ENCODE measurements at places on chromosomes 12 and 14.

DNA sequence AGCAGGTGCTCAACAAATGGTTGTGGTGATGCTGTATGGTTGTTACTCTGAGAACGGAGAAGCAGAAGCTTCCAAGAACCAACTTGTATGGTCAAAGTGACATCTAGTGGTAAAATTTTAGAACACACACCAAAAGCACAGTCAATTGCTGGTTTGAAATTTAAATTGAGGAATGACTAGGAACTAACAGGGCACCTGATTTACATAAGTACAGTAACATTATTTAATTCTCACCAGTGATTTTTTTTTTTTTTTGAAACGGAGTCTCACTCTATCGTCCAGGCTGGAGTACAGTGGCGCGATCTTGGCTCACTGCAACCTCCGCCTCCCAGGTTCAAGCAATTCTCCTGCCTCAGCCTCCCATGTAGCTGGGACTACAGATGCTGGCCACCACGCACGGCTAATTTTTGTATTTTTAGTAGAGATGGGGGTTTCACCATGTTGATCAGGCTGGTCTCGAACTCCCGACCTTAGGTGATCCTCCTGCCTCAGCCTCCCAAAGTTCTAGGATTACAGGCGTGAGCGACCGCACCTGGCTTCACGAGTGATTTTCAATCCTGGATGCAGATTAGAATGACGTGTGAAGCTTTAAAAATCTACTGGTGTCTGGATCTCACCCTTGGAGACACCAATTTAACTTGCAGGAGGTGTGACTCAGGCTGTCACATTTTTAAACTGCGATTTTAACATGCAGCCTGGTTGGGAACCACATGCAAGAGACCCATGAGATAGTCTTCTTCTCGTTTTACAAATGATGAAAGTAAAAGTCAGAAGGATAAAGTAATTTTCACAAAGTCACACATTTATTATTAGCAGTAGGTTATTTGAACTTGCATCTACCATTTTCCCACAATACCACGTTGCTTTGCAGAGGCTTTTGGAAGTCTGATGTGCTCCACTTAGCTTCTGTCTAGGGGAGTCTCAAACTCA lies 14.1 kb upstream of the NUMB start:
- DNase-seq = no peak

DNA sequence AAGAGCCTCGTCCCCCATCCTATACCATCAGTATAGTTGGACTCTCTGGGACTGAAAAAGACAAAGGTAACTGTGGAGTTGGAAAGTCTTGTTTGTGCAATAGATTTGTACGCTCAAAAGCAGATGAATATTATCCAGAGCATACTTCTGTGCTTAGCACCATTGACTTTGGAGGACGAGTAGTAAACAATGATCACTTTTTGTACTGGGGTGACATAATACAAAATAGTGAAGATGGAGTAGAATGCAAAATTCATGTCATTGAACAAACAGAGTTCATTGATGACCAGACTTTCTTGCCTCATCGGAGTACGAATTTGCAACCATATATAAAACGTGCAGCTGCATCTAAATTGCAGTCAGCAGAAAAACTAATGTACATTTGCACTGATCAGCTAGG lies 13.6 kb downstream of the ARHGAP5 start:
- DNase-seq = no peak

DNA sequence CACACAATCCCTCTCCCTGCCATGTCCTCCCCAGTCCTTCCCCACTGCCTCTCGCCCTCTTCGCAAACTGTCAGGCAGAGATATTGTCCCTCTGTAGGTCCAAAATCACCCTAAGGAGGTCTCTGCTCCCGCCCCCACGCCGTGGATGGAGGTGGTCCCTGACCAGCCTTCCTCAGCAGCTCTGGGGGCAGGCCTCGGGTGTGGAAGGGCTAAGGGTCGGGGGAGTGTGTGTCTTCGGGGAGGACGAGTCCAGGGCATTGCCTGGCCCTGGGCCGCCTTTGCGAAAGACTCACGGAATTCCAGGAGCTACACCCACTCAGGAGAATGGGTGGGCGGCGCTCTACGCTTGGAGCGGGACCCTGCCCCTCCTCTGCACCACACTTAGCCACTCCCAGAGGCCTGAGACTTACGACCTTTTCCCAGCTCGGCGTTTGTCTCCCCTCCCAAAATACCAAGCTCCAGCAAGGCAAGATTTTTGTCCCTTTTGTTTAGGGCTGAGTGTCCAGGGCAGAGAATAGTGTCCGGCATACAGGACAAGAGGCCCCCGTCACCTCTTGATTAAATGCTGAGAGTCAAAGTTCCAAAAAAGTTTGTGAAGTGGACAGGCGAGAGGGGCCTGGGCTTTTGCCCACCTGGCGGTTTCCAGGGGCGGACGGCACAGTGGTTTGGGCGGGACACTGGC lies 881 bp downstream of the PYGL start:
- DNase-seq = no peak

DNA sequence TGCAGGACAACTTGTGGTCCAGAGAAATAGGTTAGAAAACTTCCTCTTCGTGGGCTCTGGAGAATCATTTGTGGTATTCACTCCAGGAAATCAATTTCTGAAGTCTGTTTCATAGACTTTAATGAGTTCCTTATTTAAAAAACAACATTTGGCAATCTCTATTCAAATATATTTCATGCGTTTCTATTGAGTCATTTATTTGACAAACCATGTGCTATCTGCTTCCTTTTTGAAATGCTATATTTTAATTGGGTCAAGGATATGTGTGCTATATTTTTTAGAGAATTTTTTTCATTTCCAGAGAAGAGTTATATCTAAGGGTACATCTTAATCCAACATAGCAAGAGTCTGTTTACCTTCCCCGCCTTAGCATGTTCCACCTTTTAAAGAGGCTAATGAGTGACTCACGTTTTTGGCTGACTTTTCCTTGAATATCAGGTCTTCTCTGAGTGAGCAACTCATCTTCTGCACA lies 252.4 kb upstream of the EGLN3 start:
- DNase-seq = no peak

DNA sequence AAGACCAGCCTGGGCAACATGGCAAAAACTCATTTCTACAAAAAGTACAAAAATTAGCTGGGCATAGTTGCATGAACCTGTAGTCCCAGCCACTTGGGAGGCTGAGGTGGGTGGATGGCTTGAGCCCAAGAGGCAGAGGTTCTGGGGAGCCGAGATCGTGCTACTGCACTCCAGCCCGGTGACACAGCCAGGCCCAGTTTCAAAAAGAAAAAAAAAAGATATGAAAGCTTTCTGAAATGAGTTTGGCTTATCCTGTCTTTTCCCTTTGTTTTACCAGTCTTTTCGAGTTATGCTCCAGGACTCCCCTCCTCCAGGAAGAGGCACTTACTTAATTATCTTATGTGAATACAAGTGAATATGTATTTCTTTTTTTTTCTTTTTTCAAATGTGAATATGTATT lies 3.2 kb downstream of the BBOF1 start:
- no peak for DNase-seq

DNA sequence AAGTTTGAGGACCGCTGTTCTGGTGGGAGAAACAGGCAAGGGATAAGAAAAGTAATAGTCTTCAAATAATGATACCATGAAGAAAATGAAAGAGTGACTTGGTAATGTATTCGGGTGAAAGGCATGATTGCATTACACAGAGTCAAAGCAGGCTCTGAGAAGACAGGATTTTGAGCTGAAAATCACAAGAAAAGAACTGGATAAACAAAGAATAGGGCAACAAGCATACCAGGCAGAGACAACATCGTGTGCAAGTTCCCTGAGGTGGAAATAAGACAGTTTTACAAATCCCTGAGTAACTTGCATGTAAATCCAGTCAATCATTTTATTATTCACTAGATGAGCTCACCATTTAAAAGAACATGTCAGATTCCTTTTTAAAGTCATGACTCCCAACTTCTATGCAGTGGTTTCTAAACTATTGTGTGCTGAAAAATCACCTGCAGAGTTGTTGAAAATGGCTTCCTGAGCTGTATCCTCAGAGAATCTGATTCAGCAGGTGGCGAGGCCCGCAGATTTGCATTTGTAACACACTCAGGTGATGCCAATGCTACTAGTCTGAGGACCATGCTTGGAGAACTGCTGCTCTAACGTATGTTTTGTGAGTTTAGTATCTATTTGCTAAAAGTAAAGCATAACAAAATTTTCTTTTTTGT lies 133.0 kb upstream of the ABCD2 start:
- no peak for DNase-seq

GRCh38 chr12:39919790-39920189 lies 186.1 kb downstream of the SLC2A13 start:
- DNase-seq = no peak

Measured in activated naive CD4-positive, alpha-beta T cell (primary cell).